ENCODE measurements at places on chromosomes 1 and 21.

GRCh38 chr1:181554465-181554864, 71.1 kb downstream of the CACNA1E start:
- no peak for DNase-seq

DNA sequence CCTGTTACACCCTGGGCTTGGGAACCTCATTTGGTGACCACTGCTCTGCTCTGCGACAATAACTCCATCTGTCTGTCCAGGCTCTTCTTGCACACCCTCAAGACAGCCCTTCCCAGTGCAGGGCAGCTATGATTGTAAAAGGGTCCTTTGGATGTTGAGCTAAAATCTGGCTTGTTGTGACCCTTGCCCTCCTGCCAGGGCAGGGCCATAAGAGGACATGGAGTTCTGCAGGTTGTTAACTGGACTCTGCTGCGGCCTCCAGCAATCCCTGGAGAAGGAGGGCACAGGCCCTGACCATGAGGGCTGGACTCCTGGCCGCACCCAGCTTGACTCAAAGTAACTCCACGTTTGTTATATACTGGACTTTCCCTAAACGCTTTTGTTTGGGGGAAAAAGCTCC, 41.2 kb downstream of the DHCR24 start:
- no peak for DNase-seq

DNA sequence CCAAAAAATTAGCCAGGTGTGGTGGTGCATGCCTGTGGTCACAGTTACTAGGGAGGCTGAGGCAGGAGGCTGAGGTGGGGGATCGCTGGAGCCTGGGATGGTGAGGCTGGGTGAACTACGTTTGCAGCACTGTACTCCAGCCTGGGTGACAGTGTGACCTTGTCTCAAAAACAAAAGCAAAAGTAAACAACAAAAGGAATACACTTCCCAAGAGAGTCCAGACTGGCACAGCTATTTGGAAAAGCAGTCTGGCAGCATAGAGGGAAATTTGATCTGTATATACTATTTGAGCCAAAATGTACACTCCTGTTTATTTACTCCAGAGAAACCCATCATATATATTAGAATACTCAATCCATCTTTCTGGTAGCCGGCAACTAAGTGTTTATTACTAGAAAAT, 107.0 kb upstream of the HMCN1 start:
- DNase-seq, result no peak

GRCh38 chr21:44753357-44753756, 42.0 kb upstream of the TSPEAR start:
- DNase-seq, result no peak

DNA sequence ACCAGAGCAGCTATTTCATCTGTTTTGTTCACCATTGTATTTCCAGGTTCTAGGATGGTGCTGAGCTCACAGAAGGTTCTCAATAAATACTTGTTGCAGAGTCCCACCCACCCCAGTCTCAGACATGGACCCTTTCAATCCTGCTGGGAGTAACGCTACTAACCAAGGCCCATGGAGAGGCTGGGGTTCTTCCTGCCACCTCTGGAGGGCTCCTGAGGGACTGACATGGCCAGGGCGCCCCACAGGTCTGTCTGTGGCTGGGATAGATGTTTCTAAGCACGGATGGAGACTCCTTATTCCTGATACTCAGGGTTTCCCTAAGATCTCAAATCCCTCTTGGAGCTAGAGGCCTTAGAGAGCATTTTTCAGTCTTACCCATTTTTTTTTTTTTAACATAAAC, 87.4 kb downstream of the EPHB2 start:
- no peak for DNase-seq

GRCh38 chr1:72062584-72062983, 219.8 kb downstream of the NEGR1 start:
- DNase-seq, result no peak

GRCh38 chr21:45974073-45975019, 7.2 kb upstream of the COL6A1 start:
- no peak for DNase-seq

DNA sequence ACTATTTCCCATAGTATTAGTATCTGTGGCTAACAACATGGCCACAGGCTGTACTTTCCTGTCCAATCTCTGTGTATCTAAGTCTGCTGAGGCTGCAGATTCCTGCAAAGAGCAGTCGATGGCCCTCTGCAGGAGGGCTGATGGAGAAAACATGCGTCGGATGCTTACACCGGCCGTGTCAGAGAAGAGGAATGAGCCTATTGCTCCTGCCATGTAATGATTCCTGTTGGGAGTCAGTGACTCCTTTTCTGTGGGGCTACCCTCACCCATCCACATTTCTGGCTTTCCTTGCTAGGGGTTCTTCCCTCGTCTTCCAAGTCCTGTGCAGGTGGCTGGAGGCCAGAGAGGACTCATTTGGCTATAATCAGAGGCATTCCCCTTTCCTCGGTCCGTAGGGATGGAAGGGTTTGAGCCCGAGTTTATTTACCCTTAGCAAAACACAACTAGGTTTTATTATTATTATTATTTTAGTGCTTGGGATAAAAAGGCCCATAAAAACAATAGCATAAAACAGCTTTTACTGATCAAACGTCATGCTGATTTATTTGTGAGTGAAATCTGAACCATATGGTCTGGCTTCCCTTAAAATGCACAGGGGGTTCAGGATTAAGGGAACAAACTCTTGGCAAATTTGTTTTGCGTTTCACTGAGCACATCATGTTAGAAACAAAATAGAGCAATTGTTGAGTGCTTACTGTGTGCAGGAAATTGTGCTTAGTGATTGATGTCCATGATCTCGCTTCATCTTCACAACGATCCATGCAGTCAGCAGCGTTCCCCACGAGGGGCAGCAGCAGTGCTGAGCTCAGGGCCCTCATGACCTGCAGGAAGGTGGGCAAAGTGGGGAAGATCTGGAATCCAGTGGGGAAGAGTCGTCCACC, 70.8 kb downstream of the KIF26B start:
- no peak for DNase-seq

- DNase-seq, result no peak
Measured at GRCh38 chr1:42089246-42089645, 64.0 kb upstream of the GUCA2B start.

DNA sequence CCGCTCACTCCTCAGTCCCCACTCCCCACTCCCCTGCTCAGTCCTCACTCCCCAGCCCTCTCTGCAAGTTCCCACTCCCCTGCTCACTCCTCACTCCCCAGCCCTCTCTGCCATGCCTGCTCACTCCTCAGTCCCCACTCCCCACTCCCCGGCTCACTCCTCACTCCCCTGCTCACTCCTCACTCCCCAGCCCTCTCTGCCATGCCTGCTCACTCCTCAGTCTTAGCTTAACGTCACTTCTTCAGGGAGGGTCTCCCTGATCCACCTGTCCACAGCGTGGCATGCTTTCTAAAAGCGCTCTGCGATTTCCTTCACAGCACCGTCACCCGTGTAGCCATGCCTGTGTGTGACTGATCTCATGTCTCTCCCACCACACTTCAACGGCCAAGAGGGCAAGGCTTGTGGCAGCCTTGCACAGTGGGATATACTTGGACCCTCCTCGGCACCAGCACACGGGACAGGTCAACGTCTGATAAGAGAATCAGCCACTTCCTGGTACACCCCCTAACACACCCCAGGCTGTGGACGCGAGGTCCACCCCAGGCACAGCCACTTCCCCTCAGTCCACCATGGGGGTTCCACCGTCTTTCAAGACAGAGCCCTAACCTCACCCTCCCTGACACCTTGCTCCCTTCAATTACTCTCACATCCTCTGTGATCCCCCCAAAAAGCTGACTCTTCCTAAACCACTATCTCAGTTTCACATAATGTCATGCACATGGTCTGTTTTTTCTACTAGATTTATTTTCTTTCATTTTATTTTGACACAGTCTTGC, 14.0 kb downstream of the PRDM15 start:
- no peak for DNase-seq

DNA sequence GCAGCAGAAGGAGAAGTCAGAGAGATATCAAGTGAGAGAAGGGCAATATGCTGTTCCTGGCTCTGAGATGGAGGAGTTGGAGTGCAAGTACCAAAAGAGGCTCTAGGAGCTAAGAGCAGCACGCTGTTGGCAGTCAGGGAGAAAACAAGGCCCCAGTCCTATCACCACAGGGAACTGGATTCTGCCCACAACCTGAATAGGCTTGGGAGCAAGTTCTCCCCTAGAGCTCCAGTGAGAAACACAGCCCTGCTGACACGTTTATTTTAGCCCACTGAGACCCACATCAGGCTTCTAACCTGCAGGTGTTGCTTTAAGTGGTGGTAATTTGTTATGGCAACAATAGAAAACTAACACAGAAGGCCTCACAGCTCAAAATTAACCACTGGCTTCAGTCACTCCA, 31.8 kb upstream of the ZNF644 start:
- no peak for DNase-seq

DNA sequence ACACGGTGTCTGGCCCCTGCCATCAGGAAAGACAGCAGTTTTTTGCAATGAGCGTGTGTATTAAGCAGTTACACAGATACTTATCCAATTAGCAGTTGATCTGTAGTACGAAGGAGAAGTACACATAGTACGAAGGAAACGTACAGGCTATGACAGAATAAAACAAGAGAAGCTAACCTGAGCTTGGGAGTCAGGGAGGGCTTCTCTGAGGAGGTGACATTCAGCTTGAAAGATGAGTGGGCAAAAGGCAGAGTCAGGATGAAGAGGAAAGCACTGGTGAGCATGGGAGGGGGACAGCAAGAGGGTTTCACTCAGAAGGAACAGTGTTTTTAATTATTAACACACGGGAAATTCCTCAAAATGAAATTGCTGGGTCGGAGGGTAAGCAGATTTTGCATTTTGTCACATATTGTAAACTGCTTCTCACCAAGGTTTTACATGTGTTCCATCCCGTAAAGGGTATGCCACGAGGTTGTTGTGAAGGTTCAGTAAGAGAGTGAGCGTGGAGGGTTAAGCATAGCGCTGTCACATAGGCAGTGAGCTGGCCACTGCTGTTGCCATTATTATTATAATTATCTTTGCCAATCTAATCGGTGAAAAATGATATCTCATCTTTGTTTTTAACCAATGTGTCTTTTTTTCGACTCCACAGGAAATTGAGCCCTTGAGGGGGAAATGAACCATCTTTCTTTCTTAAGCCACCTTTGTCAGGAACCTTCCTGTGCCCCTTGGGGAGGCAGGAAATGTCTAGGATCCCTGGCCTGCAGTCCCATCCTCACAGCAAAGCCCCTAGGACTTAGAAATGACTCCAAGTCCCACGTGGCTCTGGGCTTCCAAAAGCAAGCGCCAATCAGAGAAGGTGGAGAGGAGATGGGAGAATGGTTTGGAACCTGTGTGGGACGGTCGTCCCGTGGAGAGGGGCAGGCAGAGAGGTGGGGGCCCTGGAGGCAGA, 47.3 kb upstream of the POU3F1 start:
- DNase-seq, result no peak

GRCh38 chr1:245654460-245655050, 499.8 kb downstream of the KIF26B start:
- DNase-seq, result no peak
